AG09319 (cell line): ENCODE measurements at places on chromosomes 11 and 22.

GRCh38 chr22:28883917-28884746, 760 bp downstream of the ZNRF3 start:
- no peak for DNase-seq

GRCh38 chr11:129973068-129973467, 29.6 kb downstream of the PRDM10 start:
- DNase-seq = no peak

DNA sequence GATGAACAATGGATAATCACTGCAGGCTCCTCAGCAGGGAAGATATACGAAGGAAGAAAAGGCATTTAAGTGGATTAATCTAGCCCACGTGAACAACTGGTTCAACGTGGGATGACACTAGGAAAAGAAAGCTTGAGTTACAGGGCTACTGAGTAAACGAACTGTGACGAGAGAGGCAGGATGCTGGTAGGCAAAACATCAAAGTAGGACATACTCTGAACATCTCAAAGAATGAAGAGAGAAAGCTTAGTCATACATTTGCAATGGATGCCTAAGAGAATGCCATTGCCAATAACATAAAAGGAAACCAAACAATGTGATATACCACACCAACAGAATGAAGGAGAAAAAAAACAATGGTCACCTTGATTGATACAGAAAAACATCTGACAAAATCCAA, 12.9 kb downstream of the USP28 start:
- DNase-seq = no peak

- DNase-seq = no peak
Observed at GRCh38 chr11:64694821-64695365, 28.1 kb downstream of the NRXN2 start.

GRCh38 chr11:105968021-105968697, 53.9 kb downstream of the MSANTD4 start:
- DNase-seq = no peak

DNA sequence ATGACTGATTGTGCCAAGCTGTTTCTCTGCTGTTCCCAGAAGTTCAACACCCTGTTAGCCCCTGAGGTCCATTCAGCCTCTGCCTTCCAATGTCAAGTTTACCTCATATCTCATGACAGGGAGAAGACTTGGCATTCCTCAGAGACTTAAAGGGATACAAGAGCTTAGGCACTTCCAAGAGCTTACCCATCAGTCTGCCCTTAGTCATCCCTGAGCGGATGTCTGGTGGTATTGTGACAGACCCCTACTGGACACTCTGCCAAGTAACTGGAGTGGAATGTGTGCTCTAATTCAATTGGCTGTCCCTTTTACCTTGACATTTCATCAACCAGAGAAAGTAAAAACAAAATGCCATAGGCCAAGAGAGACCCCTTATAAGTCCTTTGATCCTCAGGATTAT, 151.5 kb downstream of the AASDHPPT start:
- no peak for DNase-seq

DNA sequence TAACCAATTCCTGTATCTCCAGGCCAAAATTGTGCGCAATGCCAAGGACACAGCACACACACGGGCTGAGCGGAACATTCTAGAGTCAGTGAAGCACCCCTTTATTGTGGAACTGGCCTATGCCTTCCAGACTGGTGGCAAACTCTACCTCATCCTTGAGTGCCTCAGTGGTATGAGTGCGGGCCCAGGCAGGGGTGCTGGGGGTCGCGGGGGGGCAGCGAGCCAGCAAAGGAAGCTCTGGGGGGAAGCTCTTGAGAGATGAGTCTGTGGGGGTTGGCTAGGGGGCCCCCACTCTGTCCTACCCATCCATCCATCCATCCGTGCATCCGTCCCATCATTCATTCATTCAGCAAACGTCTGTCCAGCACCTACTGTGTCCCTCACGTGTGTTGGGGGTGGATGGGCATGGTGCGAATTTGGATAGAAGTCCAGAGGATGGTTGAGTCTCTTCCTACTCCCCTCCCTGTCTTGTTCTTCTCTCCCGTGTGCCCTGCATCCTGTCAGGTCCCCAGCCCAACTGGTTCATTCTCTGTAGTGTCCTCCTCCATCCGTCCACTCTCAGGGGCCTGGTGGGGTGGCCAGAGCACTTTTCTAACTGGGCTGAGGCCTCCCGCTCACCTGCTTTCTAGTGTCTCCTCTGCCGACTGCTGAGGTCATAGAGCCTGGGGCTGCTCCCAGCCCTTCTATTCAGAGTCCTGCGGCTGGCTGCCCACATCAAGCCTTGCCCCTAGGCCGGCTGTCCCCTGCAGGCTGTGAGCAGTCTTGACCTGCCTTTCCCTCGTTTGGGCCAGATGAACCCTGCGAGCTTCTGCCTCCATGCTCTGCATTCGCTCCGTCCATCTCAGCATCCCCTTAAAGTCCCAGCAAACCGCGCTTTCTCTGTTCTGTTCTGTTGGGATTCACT, 3.3 kb downstream of the RPS6KB2 start:
- no peak for DNase-seq
